ENCODE measurements at places on chromosomes 16 and 17.

DNA sequence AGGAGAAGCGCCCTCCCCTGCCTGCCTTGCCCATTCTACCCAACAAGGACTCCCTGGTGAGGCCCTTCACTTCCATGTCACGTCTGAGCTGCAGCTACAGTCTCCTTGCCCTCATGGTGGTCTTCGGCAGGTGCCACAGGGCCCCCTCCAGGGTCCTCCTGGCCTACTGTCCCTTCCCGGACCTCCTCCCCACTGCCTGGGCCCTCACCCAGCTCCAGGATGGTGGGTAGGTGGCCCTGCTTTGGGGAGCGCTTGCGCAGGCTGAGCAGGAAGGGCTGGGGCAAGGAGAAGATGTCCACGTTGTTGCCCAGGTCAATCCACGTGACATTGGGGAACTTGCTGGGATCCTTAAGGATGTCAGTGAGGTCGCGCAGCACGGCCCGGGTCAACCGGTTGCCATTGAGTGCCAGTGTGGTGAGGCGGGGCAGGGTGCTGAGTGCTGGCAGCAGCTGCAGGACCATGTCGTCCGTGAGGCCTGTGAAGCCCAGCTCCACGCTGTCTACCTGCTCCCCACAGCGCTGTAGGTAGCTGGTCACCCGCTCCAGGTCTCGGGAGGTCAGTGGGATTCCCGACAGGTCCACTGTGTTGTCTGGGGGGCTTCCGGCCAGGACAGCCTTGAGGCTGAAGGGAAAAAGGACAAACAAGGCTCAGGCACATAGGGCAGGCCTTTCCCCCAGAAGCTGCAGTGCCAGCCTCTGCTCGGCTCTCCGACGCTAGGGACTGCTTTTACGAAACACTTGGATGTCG is 28.3 kb downstream of the TRPV2 start:
- H3K36me3 ChIP-seq: peaks cover 26% of the 10 kb centered on the region
- no peaks in the 10 kb centered on the region for H3K27me3 ChIP-seq
- H3K27ac ChIP-seq: peak overlapping the region; percentile 42

DNA sequence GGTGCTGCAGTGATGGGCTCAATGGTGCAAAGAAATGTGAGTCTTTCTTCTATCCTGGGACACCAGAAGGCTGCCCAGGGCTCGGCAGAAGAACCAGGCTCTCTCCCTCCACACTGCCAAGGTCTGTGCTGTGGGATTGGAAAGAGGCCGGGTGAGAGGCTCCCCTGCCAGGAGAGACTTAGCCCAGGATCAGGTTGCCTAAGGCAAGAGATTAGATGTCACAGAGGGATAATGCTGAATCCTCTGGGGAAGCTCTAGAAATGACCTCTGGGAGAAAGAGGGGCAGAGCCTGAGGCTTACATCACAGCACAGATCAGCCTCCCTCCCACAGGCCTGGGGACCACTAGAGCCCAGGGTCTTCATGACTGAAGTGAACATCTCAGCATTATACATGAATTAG is 5.7 kb upstream of the DOC2B start:
- no peak overlapping the region for H3K4me3 ChIP-seq
- no peaks in the 10 kb centered on the region for H3K36me3 ChIP-seq
- peaks cover 2% of the 10 kb centered on the region for H3K4me1 ChIP-seq
- DNase-seq: no peak

- no peaks in the 10 kb centered on the region for H3K36me3 ChIP-seq
- H3K27me3 ChIP-seq: no peaks in the 10 kb centered on the region
- DNase-seq: peak; percentile 44
- peak overlapping the region; percentile 76 for H3K4me3 ChIP-seq
- H3K4me1 ChIP-seq: no peaks in the 10 kb centered on the region
Measured at GRCh38 chr17:35243561-35244340, 879 bp downstream of the SLFN5 start.

- H3K27ac ChIP-seq: no peak overlapping the region
- H3K27me3 ChIP-seq: no peaks in the 10 kb centered on the region
- no peak for DNase-seq
Measured at GRCh38 chr16:79411357-79411756, 189.2 kb downstream of the MAF start.

- no peaks in the 10 kb centered on the region for H3K4me1 ChIP-seq
- no peak for DNase-seq
- no peaks in the 10 kb centered on the region for H3K27me3 ChIP-seq
Measured at GRCh38 chr17:74641224-74641957, 17.9 kb upstream of the CD300E start.

GRCh38 chr17:79039171-79039570 is 15.2 kb downstream of the C1QTNF1 start:
- H3K4me1 ChIP-seq: no peaks in the 10 kb centered on the region
- H3K27ac ChIP-seq: no peak overlapping the region
- no peaks in the 10 kb centered on the region for H3K27me3 ChIP-seq
- no peak overlapping the region for H3K4me3 ChIP-seq
- DNase-seq: no peak
- no peaks in the 10 kb centered on the region for H3K36me3 ChIP-seq

GRCh38 chr17:19262650-19263631 is 25.8 kb downstream of the EPN2 start:
- H3K27me3 ChIP-seq: no peaks in the 10 kb centered on the region
- H3K36me3 ChIP-seq: no peaks in the 10 kb centered on the region
- no peak overlapping the region for H3K4me3 ChIP-seq
- H3K4me1 ChIP-seq: peaks cover 20% of the 10 kb centered on the region
- peak; percentile 21 for DNase-seq
- peak overlapping the region; percentile 9 for H3K27ac ChIP-seq

- no peaks in the 10 kb centered on the region for H3K4me1 ChIP-seq
- no peak overlapping the region for H3K4me3 ChIP-seq
- no peak overlapping the region for H3K27ac ChIP-seq
- DNase-seq: no peak
- H3K36me3 ChIP-seq: peaks cover 32% of the 10 kb centered on the region
Measured at GRCh38 chr17:2695961-2696760, 15.4 kb downstream of the CLUH start.

DNA sequence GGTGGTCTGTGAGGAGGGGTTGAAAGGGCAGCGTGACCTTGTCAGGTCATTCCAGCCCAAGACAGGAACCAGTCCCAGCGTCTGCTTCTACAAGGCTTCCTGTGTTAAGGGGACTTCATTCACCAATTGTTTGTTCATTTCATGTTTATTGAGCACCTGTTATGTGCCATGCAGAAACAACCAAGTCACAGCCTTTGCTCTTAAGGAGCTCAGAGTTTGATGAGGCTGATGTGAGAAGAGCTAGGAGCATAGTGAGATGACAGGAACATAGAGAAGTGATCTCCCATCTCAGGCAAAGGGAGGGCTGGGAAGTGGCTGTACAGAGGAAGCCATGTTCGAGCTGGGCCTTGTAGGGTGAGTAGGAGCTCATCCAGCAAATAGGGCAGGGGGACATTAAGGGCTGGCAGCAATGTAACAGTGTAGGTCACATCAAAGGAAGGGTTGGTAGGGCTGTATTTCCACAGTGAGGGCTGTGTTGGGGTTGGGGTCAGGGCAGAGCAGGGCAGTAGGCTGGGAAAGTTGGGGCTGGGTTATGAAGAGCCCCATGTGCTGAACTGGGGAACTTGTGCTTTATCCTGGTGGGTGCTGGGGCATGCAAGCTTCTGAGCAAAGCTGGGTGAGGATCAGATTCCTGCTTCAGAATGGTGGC is 79.8 kb downstream of the ARHGAP23 start:
- H3K27me3 ChIP-seq: peaks cover 39% of the 10 kb centered on the region
- no peak for DNase-seq
- H3K4me3 ChIP-seq: no peak overlapping the region
- peaks cover 10% of the 10 kb centered on the region for H3K4me1 ChIP-seq
- no peaks in the 10 kb centered on the region for H3K36me3 ChIP-seq

GRCh38 chr17:76102944-76103273 is 678 bp downstream of the EXOC7 start:
- peak overlapping the region; percentile 81 for H3K27ac ChIP-seq
- peaks cover 21% of the 10 kb centered on the region for H3K4me1 ChIP-seq
- no peaks in the 10 kb centered on the region for H3K27me3 ChIP-seq
- peak; percentile 34 for DNase-seq
- H3K4me3 ChIP-seq: peak overlapping the region; percentile 83

- no peak overlapping the region for H3K27ac ChIP-seq
- H3K36me3 ChIP-seq: no peaks in the 10 kb centered on the region
- no peak for DNase-seq
Measured at GRCh38 chr17:11284811-11285210, 43.8 kb downstream of the SHISA6 start.

DNA sequence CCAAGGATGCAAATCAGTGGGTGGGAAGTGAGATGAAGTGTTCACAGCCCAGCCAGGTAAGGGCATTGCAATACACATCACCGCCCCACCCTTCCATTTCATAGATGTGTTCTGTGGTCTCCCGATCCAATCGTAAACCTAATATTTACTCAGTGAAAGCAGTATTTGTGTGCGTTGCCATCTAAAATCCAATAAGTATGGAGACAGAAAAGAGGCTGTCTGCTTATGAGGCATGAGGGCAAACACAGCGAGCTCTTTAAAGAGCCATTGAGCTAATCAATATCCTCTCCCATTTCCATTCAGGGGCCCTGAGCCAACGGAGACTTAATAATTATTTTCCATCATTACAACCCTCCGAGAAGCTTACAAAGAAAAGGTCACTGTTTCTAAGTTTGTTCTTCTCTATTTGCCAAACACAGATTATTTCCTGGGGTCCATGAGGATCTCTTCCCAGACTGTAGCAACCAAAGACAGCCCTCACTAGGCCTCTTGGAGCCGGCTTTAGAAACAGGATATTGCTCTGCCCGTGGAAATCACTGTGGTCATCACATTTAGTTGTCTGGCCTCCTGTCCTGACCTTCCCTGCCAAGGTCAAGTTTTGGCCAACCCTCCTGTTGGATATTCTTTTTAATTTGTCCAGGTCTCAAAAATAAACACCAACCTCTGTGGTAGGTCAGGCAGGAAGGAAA is 120.1 kb downstream of the SLC39A11 start:
- no peaks in the 10 kb centered on the region for H3K27me3 ChIP-seq
- peak; percentile 19 for DNase-seq
- no peak overlapping the region for H3K4me3 ChIP-seq
- no peak overlapping the region for H3K27ac ChIP-seq
- H3K4me1 ChIP-seq: peaks cover under 1% of the 10 kb centered on the region

DNA sequence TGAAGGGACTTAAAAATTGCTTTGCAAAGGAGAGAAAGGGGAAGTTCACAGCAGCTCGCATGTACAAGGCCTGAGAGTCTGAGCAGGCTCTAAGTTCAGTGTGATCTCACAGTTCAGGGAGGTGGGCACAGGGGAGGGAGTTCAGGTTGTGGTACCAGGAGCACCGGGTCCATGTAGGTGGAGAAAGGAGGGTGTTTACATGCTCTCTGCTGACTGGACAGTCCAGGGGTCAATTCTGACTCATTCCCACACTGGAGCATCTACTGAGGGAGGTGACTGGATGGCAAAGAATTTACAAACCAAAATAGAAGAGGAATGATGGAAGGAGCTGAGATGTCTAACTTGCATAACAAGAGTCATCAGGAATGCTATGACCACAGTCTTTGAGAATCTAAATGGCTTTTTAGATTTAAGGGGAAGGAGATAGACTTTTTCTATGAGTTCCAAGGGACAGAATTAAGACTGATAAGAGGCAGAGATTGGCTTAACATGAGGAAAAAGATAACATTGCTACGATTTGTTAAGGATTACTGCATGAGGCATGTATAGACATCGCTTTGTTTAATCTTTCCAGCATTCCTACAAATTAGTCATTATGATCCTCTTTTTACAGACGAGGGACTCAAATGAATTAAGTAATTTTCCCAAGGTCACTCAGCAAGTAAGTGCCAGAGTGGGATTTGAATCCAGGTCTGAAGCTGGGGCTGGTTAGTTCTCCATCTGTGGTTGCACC is 29.9 kb downstream of the MIS12 start:
- no peaks in the 10 kb centered on the region for H3K4me1 ChIP-seq
- no peaks in the 10 kb centered on the region for H3K36me3 ChIP-seq
- DNase-seq: no peak

GRCh38 chr16:14095883-14096551 is 24.9 kb downstream of the MRTFB start:
- H3K27ac ChIP-seq: peak overlapping the region; percentile 20
- H3K36me3 ChIP-seq: no peaks in the 10 kb centered on the region
- H3K27me3 ChIP-seq: no peaks in the 10 kb centered on the region
- no peak for DNase-seq

DNA sequence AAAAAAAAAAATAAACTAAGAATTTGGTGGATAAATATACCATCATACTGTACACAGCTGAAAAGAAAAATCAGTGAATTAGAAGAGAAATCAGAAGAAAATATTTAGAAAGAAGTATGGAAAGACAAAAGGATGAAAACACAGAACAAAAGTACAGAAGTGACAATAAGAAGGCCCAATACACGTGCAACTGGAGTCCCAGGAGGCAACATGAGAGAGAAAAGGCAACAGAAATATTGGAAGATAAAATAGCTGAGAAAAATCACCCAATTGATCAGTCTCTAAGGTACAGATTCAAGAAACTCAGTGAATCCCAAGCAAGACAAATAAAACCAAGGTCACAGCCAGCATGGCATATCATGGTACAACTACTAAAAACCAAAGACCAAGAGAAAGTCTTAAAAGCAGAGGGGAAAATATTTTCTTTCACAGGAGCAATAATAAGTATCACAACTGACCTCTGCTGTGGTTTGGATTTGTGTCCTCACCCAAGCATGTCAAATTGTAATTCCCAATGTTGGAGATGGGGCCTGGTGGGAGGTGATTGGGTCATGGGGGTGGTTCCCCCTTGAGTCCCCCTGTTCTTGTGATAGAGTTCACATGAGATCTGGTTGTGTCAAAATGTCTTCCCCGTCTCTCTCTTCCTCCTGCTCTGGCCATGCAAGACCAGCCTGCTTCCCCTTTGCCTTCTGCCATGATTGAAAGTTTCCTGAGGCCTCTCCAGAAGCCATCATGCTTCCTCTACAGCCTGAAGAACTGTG is 20.2 kb upstream of the ENGASE start:
- H3K4me1 ChIP-seq: no peaks in the 10 kb centered on the region
- no peak overlapping the region for H3K4me3 ChIP-seq
- H3K36me3 ChIP-seq: no peaks in the 10 kb centered on the region
- peaks cover 4% of the 10 kb centered on the region for H3K27me3 ChIP-seq

DNA sequence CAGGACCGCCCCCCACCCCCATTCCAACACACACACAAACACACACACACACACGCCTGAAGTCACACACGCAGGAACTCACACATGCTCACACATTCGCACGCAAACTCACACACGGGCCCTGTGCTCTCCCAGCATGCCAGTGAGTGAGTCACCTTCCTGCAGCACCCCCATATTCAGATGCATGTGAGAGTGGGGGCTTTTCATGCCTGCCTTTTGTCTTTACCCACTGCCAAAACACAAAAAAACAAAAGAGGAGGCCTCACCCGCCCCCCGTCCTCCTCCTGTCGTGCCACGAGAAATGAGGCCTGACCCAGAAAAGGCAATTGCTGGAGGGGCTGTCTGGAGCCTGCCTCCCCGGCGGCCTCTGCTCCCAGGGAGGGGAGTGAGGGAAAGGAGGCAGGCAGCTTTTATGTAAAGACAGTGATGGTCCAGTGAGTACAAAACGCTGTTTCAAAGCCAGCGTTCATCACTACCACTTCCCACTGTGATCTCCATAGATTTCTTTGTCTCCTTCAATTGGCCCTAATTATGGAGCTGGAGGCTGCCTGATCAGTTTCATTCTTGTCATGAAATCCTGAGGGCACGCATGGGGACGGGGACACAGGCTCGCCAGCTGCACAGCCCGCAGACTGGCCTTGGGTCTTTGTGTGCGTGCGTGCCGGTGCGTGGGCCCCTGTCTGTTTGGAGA is 29.5 kb upstream of the GSE1 start:
- no peaks in the 10 kb centered on the region for H3K36me3 ChIP-seq
- no peak overlapping the region for H3K27ac ChIP-seq
- H3K4me3 ChIP-seq: no peak overlapping the region
- peaks cover 3% of the 10 kb centered on the region for H3K4me1 ChIP-seq
- no peaks in the 10 kb centered on the region for H3K27me3 ChIP-seq

GRCh38 chr17:69254187-69254586 is 25.6 kb upstream of the ABCA10 start:
- H3K4me3 ChIP-seq: no peak overlapping the region
- no peaks in the 10 kb centered on the region for H3K27me3 ChIP-seq
- no peak overlapping the region for H3K27ac ChIP-seq
- DNase-seq: no peak
- no peaks in the 10 kb centered on the region for H3K4me1 ChIP-seq
